ENCODE measurements at places on chromosomes 16 and 17. TPM values are rescaled to one million over a fixed set of nuclear protein-coding genes. Genes with fewer than 3 reads are reported as not detected.

The SULT1A4 gene
- polyA plus RNA-seq, result 16.1 TPM

The BRICD5 gene
- polyA plus RNA-seq, result 30.5 TPM

The KSR1 gene
- 64.2 TPM for polyA plus RNA-seq

The SLC12A3 gene
- polyA plus RNA-seq, result 0.11 TPM

The ADAT1 gene
- polyA plus RNA-seq, result 40.7 TPM

The SLC13A5 gene
- polyA plus RNA-seq, result 11.4 TPM

The DOC2A gene
- 61.6 TPM for polyA plus RNA-seq

The MFSD6L gene
- polyA plus RNA-seq, result 0.16 TPM

Data from spinal cord (tissue), 10 donors.